ENCODE measurements at places on chromosomes 12 and 14.

DNA sequence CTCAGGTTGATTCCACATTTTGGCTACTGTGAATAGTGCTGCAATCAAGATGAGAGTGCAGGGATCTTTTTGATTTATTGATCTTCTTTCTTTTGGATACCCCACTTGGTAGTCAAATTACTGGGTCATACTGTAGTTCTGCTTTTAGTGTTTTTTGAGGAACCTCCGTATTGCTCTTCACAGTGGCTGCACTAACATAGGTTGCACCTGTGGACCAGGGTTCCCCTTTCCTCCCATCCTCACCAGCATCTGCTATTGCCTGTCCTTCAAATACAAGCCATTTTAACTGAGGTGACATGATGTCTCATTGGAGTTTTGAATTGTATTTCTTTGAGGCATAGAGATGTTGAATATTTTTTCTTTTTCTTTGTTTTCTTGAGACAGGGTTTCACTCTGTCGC is 152.5 kb upstream of the TMEM132C start:
- DNase-seq, result no peak

GRCh38 chr12:9796971-9797370 is 30.3 kb upstream of the KLRF1 start:
- no peak for DNase-seq

GRCh38 chr12:91397866-91398532 is 215.4 kb upstream of the DCN start:
- no peak for DNase-seq

GRCh38 chr12:4553943-4554342 is 8.1 kb upstream of the DYRK4 start:
- DNase-seq, result no peak

GRCh38 chr12:3964439-3964838 is 91.2 kb upstream of the PARP11 start:
- DNase-seq, result peak; percentile 6

DNA sequence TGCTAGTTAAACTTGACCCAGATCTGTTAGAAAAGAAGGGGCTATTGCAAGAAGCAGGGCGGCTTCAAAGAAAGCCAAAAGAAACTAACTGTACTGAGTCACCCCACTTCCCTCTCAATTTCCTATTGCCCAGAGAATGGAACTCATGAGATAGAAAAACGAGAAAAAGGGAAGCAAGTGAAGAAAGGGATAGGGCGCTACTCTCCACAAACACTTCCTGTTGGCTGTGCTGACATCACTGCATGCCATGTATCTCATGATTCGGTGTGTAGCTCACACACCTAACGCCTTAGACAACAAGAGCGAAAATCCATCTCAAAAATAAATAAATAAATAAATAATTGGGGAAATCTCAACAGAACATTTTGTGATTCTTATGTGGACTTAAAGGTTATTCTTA is 13.0 kb upstream of the P2RX4 start:
- DNase-seq, result peak; percentile 94

DNA sequence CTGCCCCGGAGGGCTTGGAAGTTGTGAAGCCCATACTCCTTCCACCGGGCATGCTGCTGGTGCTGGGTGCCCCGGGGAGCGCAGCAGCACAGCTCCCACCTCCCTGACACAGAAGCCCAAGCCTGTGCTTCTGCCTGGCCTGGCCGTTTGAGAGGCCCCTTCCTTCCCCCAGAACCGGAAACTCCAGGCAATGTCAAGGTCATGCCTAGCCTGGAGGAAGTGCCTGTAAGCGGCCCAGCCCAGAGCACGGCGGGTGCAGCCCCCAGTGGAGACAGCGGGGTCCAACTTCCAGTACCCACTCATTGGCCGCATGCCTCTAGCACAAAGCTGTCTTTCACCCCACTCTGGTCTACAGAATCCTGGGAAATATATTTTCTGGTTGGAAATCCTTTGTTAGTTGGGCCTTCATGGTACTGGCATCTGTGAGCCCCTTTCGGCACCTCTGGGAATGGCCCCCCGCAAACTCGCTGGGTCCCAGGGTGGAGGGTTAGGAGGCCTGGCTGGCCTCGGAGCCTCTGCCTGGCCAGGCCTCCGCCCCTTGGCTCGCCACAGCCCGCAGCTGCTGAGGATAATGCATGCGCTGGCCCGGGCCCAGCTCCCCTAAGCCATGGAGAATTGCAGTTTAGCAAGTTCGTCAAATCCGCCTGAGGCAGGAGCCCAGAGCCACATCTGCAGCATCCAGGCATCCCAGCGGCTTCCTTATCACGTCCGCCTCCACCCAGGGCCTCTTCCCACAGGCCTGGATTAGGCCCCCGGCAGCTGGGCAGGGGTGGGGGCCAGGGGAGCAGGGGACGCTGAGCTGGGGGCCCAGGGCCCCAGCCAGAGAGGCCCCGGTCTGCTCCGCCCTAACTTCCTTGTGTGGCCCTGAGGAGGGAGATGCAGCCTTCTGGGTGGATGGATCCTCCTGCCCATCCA is 48.9 kb upstream of the DLK1 start:
- DNase-seq, result peak; percentile 13

DNA sequence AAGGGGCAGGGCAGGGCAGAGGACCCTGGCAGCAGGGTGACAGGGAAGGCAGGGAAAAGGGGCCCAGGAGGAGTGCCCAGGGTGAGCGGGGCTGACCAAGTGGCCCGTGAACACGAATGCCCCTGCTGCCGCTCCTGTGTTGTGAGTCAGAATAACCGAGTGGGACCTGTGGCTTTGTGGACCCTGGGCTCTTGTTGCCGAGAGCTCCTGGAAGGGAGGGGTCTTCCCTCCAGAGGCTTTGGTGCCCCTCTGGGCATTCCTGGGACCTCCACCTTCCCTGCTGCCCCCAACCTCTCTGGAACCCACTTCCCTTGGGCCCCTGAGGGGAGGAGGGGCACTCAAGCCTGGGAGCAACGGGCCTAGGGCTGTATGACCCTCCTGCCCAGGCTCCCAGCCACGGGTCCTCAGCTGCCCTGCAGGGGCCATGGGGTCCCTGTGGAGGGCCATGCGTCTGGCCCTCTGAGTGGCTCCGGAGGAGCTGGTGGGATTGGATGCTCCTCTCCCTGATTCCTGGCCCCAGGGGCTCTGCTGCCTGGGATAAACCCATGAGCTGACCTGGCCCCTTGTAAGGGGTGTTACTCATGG is 319.4 kb downstream of the TMEM121 start:
- DNase-seq, result no peak

- no peak for DNase-seq
These were observed 303 bp downstream of the SAMD4A start for GRCh38 chr14:54567224-54567638.

DNA sequence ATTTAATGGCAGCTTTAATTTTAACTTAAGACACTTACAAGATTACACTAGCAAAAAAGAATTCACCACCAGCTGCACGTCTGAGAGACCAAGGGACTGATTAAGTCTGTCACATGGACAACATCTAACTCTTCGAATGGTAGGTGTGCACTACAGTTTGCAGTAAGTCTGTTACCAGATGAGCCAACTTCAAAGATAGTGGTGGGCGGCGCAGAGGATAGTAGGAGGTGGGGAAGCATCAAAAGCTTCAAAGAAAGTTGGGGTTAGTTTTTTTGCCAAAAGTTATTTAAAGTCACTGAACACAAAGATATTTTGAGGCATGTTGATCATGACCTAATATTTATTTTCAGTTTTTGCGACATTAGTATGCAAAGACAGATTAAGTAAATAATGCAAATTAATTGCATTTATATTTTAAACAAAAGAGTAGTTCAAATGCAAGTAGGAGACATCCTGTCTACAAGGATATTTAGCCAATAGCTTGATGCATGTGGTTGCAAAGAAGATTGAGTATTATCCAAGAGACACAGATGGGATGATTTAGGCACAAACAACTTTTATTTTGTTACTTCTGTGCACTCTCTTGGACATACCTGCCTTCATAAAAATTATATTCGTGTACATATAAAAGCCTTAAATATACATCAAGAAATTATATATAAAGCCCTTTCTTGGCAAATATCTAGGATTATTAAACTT is 327.7 kb downstream of the BMP4 start:
- no peak for DNase-seq

DNA sequence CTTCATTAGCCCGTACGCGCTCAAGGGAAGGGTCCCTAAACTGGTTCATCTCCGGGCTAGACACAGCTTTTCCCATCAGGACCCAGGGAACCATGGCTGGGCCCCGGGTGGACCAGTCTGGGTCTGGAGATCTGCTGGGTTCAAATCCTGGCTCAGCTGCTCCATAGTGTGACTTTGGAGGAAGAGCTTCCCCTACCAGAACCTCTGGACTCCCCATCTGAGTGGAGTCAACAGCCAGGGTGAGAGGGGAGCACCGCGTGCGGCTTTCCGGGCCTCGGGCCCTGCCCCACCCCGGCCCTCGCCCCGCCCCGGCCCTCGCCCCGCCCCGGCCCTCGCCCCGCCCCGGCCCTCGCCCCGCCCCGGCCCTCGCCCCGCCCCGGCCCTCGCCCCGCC is 41.2 kb downstream of the BEGAIN start:
- peak; percentile 40 for DNase-seq

- peak; percentile 54 for DNase-seq
These were observed 136.1 kb upstream of the WSCD2 start for GRCh38 chr12:107992870-107993451.

DNA sequence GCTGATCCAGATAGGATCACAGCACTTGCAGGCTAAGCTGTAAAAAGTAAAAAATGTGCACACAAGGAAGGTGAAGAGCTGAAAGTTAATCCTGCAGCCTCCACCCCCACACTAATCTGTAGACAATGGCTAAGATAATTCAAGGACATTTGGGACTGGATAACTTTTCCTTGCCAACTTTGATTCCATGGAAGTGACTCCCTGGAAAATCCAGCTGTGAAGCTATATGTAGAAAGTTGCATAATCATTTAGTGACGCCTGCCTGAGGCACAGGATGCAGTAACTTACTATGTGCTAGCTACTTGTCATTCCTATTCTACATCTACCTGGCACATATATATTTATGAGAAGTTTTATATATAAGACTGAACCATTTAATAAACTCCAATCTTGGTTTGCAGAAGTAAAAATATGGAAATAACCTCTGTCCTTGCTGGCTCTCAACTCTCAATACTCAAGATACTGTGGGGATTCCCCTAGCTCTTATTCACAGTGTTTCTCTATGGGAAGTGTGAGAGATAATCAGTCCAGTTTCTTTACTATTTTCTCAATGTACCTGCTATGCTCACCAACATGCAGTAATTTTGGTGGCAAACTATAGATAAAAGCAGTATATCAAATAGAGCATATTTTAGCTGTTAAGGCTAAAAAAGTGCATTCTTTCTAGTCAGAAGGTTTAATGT is 14.8 kb downstream of the LDHB start:
- DNase-seq, result no peak

- no peak for DNase-seq
These were observed 219.3 kb upstream of the HMGA2 start for GRCh38 chr12:65605019-65605418.

DNA sequence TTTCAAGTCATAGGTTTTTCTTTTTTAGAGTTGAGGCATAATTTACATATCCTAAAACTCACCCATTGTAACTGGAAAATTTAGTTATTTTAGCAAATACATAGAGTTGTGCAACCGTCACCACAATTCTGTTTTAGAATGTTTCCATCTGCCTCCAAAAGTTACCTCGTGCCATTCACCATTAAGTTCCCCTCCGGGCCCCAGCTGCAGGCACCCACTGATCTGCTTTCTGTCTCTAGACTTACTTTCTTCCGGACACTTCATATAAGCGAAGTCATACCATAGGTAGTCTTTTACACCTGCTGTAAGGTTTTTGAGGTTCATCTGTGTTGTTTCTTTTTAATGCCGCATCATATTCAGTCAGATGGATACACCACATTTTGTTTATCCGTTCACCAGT is 28.7 kb downstream of the PPP2R5C start:
- DNase-seq, result peak; percentile 77

GRCh38 chr14:92675976-92676375 is 72.5 kb downstream of the LGMN start:
- DNase-seq, result peak; percentile 87

- peak; percentile 14 for DNase-seq
These were observed 215.6 kb upstream of the ATP2B1 start for GRCh38 chr12:89924191-89924590.

DNA sequence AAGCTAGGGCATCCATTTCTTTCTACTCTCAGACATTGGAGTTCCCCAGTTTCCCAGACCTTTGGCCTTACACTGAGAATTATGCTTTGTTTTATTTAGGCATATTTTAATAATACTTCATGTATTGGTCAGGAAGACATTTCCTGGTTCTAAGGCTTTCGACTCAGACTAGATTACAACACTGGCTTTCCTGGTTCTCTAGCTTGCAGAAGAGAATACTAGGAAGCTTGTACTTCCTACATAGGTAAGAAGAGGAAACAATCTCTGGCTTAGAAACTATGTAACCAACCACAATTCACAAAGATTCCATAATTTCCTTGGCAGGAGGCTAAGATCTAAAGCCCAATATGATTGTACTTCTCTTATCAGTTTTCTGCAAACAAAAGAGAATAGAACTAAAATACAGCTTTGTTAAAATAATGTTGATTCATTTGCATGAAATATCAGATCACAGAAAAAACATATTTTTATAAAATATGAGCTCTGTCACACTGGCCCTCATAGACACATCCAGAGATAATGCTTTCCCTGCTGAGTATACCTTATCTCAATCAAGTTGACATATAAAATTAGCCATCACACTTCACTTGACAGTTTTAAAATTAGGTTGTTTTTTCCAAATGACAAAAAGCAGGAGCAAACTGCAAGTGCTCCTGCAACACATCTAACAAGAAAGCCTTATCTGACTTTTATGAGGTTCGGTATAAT is 30.5 kb downstream of the CLEC2D start:
- no peak for DNase-seq

GRCh38 chr12:2341051-2341751 is 288.4 kb downstream of the CACNA1C start:
- DNase-seq, result no peak

GRCh38 chr12:2292560-2292959 is 239.8 kb downstream of the CACNA1C start:
- no peak for DNase-seq

DNA sequence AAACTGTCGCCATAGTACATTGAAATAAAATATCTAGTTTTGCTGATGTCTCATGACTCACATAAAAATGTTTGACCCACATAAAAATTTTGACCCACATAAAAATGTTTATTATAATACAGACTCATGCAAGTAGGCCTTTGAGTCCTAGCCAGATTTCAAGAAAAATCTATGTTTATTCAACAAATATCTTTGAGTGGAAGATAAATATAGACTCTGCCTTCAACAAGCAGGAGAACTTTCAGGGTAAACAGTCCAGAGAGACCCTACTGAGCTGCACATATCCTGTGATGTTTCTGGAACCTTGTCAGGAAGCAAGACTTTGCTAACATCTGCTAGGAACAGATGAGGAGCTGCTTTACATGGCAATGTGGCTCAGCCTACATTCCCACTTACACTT is 283.1 kb downstream of the MDGA2 start:
- no peak for DNase-seq

GRCh38 chr14:24137529-24138395 is 1.8 kb downstream of the PSME1 start:
- no peak for DNase-seq

DNA sequence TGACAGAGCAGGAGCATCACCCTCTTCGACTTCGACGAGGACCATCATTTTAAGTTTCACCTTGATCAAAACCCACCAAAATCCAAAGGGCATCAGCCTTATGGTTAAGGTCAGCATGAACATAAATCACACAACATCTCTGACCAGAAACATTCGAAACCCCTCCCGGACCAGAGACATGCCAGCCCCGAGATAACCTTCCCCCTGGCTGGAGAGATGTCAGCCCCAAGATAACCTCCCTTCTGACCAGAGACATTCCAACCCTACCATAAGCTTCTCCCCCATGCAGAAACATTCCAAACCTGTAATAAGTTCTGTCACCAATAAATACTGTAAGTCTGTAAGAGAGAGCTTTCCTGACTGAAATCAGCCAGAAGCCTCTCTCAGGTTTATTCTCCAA is 6.3 kb downstream of the PCNX4 start:
- no peak for DNase-seq
